ENCODE measurements at places on chromosomes 3 and 15.

DNA sequence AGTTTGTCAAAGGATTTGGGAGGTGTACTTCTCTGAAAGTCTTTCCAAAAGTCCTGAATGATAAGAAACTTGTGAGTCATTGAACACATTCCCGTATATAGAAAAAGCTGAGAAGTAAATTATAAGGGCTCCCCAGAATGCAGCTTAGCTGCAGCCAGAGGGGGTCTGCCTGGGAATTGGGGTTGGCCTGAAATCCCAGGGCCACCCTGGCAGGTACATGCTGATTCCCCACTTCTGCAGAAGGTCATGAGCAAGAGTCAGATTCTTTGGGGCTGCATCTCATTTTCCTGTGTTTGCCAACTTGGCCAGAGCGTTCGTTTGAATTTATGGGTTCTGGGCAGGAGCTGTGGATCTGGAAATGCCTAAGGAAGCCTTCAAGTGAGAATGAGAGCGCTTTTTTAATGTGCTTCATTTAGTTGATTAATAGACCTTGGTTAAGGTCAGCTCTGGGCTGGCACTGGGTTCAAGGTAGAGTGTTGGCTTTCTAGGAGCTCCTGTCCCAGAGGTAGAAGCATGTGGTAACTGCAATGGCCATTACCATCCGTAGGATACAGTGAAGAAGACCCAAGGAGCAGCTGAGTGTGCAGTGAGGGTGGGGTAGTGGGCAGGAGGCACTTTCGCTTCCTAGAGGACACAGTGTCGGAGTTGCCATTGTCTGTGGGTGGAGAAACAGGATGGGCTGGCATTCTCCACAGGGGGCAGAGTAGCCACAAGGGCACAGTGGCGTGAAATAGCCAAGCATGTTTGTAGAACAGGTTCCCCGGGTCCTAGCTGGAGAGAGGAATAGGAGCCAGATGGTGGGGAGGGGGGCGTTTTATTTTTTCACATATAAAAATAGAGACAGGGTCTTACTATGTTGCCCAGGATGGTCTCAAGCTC is 3.2 kb downstream of the SLC6A6 start:
- DNase-seq, result peak; percentile 66

DNA sequence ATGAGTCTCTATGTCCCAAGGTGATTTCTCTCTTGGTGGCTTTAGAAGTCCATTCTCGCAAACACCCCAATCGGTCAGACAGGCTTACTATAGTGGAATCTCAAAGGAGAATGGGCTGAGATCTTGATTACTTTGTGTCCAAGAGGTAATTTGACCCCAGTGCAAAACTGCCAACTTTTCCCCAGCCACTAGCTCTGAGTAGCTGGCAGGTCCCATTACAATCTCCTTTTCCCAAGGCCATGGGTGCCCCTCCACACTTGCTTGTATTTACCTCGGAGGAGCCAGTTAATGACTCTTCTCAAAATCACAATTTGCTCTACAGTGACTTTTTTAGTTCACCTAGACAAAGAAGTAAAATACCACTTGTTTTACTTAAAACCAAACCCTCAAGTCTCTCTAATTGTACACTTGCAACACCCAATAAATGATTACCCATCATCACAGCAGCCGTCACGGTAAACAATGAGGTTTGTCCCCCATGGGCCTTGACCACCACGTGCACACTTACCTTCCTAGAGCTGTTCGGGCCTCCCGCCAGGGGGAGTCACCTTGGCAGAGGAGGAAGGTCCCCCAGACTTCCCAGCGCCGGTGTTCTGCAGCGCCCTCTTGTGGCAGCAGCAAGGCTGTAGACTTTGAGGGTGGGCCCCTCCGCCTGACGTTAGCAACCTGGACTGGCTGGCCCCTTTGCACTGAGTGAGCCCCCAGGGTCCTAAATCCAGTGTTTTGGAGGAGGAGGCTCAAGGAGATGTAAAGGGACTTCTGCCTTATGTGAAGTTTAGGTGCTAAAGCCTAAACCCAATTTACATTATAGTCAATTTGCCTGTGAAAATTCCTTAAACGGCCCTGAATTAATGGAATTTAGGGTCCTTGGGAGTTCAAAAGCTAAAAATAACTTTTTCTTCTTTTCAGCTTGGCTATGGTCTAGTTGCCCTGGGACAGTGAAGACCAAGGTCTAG is 18.7 kb upstream of the HDAC11 start:
- DNase-seq, result peak; percentile 64

DNA sequence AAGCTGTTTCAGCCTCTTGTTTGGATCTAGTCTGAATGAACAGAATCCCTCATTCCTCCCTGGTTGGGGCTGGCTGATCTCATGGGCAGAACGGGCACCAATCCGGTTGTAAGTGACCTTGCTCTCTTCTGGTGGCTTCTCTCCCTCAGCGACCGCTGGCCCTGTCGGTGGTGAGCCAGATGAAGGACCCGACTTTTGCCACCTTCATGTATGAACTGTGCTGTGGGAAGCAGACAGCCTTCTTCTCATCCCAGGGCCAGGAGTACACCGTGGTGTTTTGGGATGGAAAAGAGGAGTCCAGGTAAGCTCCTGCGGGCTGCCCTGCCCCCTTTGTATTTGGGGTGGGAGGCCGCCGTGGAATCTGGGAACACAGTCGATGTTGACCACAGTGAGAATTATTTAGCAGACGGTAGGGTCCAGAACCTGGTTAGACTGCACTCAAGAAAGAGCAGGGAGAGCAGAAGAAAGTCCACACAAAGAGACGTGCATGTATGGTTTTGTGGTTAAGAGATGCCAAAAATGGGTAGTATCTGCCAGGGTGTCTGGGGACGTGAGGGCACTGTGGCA is 138.8 kb downstream of the LRRK1 start:
- DNase-seq, result no peak

DNA sequence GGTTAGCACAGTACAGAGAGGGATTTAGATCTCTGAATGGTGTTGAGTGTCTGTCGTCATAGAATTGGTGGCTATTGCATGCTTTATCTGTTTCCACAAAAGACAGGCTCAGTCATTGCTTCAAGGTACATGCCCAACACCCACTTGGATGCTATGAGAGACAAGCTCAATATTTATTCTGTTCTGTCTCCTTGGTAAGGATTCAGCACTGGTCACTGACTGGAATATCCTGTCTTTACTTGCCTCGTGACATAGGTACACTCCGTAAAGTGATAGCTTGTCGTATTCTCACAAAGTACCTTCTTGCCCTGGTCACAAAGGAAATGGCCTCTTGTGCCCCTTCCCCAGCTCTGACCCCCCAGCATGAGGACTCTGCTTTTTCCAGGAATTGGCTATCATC is 72.8 kb upstream of the CTNNB1 start:
- DNase-seq, result no peak

DNA sequence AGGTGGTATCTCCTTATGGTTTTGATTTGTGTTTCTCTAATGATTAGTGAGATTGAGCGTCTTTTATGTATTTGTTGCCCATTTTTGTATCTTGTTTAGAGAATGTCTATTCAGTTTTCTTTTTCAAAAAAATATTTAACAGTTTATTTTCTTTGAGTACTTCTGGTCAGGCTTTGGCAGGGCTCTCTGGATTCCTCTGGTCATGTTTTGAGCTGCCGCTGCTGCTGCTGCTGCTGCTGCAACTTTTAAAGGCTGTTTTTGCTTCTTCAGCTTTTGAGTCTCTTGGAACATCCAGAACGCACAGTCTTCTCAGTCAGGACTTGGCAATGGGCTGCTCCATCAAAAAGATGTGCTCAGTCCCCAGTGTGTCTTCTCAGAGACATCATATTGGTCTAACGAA is 40.1 kb downstream of the REC114 start:
- DNase-seq, result no peak

- DNase-seq, result no peak
Observed at GRCh38 chr3:171548917-171549316, 88.7 kb upstream of the TNIK start.

DNA sequence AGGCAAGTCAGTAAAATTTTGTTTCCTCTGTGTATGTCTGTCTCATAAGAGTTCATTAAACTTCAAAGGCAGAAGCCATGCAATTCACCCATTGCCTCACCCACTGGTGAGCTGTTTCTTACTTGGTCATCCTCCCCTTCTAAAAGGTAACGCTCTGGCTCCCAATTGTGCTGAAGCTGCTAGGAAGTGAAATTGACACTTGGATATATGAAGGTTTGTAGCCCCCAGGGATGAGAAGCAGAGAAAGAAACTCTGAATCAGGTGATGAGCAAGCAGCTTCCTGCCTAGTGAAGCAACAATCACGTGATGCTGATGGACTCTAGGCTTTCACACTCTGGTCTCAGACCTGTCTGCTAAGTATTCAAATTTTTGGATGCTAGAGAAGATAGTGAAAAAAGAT is 70.7 kb downstream of the CD200R1L start:
- DNase-seq, result no peak

DNA sequence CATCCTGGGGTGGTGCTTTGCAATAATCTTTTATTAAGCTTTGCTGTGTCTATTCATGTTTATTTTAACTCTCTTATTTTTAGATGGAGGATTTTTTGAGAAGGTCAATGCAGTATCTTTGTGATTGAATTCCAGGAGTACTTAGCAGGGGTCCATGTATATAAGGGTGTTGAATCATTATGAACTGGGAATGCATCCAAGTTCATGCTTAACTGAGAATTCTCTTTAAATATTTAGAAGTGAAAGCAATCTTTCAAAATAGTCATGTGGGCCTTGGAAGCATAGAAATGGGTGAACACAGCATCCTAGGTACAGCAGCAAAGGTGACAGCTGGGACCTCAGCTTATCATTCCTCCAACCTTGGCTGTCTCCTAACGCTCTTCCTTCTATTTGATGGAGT is 27.3 kb downstream of the SPTSSB start:
- DNase-seq, result no peak

Measured in upper lobe of left lung (tissue), 6 donors.